ENCODE measurements at places on chromosomes 6 and 20.

DNA sequence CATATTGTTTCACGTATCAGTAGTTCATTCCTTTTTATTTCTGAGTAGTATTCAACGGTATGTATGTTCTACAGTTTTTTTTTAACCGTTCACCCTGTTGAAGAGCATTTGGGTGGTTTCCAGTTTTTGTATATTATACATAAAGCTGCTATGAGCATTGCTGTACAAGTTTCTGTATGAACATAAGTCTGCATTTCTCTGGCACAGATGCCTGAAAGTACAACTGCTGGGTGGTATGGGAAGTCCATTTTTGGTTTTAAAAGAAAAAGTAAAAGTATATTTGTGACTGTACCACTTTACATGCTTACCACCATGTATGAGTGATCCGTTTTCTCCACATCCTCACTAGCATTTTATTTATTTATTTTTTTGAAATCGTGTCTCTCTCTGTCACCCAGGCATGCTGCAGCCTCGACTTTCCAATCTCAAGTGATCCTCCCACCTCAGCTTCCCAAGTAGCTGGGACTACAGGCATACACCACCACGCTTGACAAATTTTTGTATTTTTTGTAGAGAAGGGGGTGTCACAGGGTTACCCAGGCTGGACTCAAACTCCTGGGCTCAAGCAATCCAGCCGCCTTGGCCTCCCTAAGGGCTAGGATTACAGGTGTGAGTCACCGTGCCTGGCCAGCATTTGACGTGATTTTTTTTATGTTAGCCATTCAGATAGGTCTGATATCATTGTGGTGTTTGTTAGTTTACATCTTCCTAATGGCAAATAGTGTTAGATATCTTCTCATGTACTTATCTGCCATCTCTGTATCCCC lies 11.0 kb upstream of the SIM1 start:
- DNase-seq = no peak

GRCh38 chr6:161740486-161740885 lies 466.6 kb upstream of the AGPAT4 start:
- DNase-seq = no peak

- no peak for DNase-seq
Observed at GRCh38 chr6:52417675-52418111, 2.4 kb upstream of the EFHC1 start.

GRCh38 chr6:54481091-54481490 lies 172.8 kb downstream of the TINAG start:
- no peak for DNase-seq

DNA sequence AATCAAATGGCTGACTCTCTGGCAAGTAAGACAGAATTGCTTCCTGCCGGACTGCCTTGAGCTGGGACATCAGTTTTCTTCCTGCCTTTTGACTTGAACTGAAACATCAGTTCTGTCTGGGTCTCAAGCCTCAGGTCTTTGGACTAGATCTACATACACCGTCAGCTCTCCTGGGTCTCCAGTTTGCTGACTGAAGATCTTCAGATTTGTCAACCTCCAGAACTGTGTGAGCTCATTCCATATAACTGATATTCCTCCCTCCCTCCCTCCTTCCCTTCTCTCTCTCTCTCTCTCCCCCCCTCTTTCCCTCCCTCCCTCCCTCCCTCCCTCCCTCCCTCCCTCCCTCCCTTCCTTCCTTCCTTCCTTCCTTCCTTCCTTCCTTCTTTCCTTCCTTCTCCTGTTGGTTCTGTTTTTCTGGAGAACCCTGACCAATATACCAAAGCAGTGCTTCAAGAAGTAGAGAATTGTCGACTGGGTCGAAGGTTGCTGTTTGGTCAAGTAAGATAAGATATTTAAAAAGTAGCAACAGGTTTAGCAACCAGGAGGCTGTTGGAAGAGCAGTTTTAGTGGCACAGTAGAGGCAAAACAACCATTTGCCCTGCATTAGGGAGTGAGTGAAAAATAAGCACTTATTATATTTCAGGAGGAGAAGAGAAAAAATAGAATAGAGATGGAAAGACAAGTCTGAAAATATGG lies 33.1 kb upstream of the CMTR1 start:
- DNase-seq = no peak

DNA sequence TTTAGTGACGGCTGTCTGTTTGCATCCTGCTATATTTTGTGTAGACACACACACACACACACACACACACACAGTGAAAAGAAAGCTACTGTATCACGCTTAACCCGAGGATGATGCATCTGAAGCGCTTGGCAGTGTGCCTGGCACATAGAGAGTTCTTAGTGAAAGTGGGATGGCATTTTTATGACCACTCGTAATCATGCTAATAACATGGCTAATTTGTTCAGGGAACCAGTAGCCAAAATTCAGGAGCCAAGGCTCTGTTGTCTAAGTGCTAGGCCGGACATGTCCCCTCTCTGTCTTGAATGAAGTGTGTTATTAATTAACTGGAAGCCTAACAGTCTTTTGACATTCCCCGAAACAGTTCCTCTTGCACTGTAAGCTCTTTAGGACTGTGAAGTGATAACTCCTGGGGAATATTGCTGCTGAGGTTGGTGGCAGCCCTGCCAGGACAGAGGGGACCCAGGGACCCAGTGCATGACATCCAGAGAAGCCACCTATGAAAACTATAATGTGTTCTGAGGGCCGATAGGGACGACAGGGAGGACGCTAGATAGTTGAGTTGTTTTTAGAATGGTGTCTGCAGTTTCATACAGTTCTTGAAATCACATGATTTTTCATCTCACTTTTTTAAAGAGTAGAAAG lies 45.0 kb upstream of the IRF4 start:
- DNase-seq = no peak

DNA sequence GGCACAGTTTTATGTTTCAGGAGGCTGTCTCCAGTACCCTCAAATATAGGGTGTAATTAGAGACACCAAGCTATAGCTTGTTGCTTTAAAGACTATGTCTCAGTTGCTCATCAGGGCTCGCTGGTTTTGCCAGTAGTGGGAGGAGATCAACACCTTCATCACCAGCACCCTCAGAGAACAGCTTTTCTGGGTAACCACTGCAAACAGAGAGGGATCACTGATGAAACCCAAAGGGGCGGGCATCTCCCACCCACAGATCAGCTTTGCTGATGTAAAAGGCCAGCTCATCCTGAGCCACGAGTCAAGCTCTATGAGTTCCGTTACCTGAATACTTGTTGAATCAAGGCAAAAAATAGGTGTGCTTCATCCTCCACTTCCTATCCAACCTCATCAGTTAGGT lies 187.7 kb downstream of the AIG1 start:
- DNase-seq = no peak

DNA sequence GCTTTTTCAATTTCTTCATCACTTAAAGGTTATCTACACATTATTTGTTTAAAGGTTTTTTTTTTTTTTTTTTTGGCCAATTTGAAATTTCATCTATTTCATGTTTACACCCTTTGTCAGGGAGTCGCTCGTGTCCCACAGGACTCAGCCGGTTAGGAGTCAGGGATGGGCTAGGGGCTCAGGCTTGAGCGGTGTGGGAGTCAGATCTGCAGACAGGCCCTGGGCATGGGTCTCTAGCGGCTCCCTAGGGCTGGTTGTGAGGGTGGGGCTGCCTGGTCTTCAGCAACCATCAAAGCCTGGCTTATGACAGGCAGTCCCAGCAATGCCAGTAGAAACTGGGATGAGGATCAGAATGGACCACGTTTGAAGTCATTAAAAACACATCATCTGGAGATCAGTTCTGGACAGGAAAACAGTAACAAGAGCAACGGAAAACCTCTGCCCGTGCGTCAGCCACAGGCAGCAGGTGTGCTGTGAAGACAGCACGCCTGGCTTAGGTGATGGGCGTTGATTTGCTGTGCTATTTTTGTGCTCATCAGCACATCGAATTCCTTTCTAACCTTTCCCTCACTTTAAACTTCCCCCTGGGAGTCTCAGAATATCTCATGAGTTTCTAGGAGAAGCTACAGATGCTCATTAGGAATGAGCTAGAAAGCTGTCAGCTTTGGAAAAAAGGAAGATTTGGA lies 91.3 kb upstream of the MPC1 start:
- DNase-seq = no peak

DNA sequence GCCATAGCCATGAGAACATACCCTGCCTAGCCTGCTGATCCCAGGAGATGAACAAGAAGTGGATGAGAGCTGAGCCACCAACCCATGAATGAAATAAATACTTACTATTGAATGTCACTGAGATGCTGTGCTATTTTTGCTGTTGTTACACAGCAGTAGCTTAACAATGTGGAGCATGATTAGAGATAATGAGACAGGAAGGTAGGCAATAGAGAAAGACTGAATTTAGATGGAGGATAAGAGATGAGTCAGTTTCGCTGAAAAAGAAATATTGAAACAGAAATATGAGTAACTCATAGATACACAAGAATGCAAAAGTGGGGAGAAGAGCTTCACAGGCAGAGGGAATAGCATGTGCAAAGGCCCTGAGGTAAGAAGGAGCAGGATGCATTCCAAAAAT lies 94.9 kb upstream of the TOP1 start:
- DNase-seq = no peak

Measured in CD4-positive, CD25-positive, alpha-beta regulatory T cell (primary cell).